ENCODE measurements at places on chromosomes 6 and 20.

DNA sequence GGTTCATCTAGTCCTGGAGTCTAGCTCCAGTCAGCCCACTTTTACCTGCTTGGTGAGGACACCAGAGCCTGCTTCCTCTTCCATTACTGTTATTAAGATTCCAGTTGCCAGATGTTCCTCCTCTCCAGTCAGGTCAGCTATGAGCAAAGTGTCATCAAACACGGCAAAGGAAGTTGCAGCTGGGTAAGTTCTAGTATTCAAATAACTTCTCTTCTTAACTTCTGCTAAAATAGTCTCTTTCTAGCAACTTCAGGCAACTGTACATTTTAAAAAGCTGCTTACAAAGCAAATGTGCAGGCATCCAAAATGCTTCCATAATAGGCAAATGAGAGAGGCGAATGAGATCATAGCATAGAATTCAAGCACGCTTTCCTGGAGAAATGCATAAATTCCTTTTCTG, 18.4 kb upstream of the MRPS18A start:
- DNase-seq: no peak

DNA sequence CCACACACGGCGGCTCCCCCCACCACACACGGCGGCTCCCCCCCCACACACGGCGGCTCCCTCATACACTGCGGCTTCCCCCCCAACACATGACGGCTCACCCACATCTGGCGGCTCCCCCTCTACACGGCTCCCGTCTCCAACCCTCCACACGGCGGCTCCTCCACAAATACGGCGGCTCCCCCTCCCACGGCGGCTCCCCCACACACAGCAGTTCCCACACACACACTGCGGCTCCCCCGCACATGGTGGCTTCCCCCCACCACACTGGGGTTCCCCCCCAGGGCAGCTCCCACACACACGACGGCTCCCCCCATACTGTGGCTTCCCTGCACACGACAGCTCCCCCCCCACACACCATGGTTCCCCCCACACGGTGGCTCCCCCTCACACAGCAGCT, 98.0 kb downstream of the TTLL2 start:
- DNase-seq: no peak

DNA sequence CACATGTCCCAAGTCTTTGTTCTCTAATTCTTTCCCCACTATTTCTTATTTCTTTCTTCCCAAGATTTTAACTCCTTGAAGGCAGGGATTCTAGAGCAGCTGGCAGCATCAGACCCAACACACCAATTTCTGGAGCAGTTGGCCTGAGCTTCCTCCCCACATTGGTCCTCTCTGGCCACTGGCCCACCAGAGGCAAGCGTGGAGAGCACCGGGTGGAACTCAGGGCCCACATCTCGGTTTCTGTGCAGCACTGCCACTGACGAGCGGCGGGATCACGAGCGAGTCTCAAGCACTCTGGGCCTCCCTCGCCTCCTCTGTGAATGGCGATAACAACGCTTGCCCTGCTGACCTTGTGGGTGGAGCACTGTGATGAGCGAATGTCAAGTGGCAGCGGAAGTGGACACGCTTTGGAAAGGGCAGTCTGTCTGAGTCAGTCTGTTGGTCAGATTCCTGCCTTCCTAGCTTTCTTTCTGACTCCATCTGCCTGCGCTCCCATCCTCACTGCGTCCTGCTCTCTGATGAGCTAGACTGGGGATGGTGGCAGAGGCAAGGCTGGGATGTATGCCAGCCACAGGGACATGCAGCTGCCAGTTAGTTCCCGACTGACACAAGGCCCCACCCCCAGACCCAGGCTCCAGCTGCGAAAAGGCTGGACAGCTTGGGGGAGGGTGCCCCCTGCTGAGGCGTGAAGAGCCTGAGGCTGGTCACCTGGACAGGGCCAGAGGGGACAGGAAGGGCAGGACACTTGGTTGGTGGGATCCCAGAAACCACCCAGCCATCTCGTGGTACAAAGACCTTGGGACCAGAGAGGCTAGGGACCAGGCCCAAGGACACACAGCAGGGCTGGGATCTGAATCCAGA, 4.5 kb upstream of the SPDEF start:
- no peak for DNase-seq

DNA sequence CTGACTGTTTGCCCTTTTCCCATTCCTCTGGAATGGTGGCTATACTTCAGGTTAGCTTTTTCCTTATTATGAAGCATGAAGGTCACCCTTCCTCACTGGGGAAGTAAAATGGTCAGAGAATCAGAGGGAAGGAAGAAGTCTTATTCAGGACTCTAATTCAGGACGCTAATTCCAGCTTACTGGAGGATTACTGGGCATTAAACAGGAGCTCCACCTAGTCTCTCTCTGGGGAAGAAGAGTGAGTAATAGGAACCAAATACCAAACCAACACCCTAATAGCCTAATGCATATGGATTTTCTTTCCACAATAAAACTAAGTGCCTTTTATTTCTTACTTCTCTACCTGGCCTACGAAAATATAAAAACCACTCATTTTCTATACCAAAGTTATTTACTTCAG, 10.1 kb downstream of the CRISP1 start:
- DNase-seq: no peak
